ENCODE measurements at places on chromosomes 5 and 9. TPM values are rescaled to one million over a fixed set of nuclear protein-coding genes. Genes with fewer than 3 reads are reported as not detected.

Gene GLDC
- total RNA-seq, result 70.7 TPM

GRCh38 chr9:91221332-91221731 lies 140.4 kb downstream of the AUH start:
- DNase-seq, result no peak

Gene OR1L6
- total RNA-seq, result not detected

Gene INIP
- 9.6 TPM for total RNA-seq

- no peak for DNase-seq
Measured at GRCh38 chr9:6068983-6069382, 53.6 kb upstream of the RANBP6 start.

Gene RETREG1
- 62.5 TPM for total RNA-seq

Gene PRPF4
- total RNA-seq, result 5.0 TPM

DNA sequence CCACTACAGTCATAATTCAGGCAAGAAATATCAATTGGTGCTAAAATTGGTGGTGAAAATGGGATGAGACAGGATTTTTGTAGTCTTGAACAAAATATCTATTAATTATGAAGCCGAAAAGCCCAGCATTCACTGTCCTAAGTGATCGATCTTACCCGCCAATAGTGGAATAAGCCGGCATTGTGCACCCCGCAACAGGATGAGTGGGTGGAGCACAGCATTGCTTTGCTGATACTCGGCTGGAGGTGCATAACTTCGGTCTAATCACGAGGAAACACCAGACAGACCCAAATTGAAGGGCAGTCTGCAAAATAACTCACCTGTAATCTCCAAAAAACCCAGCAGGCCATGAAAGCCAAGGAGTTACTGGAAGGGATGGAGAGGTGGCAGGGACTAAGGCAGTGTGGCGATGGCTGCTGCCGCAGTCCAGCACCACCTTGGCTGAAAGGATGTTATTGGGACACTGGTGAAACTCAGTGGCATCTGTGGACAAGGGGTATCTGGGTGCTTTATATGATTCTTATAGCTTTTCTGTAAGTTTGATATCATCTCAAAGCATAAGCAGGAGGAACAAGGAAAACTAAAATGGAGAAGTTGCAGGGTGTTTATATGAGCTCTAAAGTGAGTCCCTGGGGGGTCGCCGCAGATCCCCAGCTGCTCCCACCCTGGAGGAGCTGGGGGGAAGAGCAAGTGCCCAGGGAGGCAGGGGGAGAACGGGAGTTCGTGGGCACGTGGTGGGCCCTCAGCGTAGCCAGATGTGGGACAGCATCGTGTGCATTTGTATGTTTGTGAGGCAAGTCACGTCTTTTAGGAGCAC lies 45.2 kb downstream of the AHRR start:
- peak; percentile 4 for DNase-seq

DNA sequence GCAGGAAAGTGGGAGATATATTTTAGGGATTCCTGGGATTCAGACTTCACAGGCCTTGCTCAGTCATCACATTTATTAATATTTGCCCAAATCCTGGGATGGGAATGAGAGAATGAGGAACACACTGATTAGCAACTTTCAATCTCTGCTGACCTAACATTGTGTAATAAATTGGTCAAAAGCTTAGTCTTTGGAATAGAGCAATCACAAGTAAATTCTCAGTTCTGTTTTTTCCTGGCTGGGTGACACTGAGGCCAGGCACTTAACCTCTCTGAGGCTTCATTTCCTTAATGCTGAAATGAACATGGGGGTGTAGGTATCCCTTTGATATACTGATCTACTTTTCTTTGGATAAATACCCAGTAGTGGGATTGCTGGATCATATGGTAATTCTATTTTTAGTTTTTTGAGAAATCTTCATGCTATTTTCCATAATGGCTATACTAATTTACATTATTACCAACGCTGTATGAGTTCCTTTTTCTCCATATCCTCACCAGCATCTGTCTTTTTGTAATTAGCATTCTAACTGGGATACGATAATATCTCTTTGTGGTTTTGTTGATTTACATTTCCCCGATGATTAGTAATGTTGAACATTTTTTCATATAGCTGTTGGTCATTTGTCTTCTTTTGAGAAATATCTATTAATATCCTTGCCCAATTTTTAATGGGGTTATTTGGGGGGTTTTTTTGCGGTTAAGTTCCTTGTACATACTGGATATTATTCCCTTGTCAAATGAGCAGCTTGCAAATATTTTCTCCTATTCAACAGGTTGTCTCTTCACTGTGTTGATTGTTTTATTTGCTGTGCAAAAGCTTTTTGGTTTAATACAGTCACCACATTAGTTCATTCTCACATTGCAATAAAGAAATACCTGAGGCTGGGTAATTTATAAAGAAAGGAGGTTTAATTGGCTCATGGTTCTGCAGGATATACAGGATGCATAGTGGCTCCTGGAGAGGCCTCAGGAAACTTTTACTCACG lies 36.8 kb upstream of the NIPBL start:
- no peak for DNase-seq

Measured in transverse colon (tissue), 4 donors.